Stimulated activated CD4-positive, alpha-beta T cell treated with anti-CD3 and anti-CD28 coated beads, Interleukin-4, amount 100 ng/mL, for 4 hours (primary cell): ENCODE measurements at places on chromosomes 6 and 20.

DNA sequence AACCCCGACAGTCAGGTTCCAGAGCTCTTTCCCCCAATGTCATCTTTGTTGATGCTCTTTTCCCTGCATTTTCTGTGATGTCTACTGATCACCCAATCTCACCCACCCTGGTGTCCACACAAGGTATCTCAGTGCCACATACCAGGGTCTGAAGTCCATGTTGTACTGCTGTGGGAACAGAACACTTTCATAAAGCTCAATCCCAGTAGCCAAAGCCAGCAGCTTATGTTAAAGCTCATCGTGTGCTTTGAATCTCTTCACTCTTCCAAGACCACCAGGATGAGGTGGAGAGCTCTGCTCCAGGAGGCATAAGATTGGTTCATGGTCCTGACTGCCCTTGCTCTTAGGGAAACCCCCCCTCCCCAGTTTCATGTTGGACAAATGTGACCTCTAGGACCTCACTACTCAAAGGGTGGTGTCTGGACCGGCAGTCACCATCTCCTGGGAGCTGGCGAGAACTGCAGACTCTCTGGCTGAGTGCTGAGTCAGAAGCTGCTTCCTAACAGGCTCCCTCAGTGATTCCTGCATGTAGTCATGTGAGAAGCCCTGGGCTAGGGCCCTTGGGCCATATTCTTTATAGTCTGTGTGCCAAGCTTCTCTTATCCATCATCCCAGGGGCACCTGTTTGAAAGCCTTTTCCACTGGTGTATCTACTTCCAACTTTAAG is 13.4 kb upstream of the CPNE5 start:
- DNase-seq: no peak

GRCh38 chr6:125781314-125781868 is 9.4 kb upstream of the NCOA7 start:
- DNase-seq: peak; percentile 32

- DNase-seq: no peak
Measured at GRCh38 chr6:109523478-109523877, 40.5 kb upstream of the ZBTB24 start.

- no peak for DNase-seq
Measured at GRCh38 chr6:3946778-3947177, 97.6 kb downstream of the FAM50B start.

DNA sequence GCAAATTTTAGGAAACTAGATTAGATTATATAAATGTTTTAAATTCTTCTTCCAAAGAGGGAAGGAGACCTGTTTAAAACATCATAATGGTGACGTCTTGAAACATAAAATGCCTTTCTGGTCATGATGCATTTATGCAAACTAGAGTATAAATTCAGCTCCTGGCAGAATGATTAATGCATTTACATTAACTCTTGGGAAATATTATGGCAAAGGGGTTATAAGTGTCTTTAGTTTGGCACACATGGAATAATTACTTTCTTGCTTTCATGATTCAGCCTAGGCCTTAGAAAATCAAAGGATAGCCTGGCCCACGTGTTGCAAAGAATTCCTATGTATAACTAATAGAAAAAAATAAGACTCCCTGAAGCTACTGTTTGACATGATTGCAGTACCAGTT is 639.2 kb downstream of the RFPL4B start:
- no peak for DNase-seq

DNA sequence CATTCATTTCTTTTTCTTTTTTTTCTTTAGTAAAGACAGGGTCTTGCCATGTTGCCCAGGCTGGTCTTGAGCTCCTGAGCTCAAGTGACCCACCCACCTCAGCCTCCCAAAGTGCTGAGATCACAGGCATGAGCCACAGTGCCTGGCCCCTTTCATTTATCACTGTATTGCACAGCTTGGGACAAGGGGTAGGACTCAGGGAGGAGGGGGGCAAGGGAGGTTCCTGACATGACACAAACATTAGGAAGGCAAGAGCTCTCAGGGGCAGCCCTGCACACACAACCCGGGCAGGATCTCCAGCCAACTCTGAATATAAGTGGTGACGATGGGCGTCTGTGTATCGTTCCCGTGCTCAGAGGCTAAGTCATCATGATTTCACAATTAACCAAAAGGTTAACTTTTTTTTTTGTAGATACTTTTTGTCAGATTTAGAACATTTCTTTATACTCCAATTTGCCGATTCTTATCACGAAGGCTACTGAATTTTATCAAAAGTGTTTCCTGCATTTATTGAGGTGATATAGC is 19.9 kb downstream of the SLC2A4RG start:
- no peak for DNase-seq

DNA sequence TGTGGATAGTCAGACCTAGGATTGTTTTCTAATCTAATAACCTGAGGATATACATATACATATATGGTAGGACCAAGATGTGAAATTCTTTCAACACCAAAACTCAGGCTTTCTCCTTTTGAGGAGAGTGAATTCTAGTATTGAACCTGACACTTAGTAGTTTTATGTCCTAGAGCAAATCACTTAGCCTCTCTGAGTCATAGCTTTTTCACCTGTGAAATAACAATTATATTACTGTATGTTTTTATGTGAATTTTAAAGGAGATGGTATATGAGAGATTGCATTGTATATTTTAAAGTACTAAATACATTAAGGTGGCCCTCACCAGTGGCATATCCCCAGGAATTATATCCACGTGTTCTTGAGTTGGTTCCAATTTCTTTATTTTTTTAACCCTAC is 34.6 kb downstream of the TREML1 start:
- no peak for DNase-seq

GRCh38 chr20:59268870-59269269 is 31.5 kb upstream of the EDN3 start:
- no peak for DNase-seq

DNA sequence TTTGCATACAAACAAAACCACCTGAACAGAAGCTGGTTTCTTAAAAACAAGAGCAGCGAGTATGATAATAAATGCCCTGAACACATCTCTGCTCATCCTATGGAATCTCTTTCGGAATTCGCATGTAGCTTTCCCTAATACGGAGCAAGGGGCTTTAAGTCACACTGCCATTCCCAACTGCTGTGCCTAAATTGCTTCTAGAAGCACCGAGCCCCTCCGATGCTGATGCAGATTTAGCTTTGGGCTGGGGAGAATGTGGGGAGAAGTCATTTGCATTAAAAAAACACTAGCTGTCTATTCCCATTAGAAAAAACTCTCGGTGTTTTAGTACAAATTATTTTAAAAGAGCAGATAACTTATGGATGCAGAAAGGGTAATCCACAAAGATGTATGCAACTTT is 76.9 kb downstream of the CD83 start:
- no peak for DNase-seq

DNA sequence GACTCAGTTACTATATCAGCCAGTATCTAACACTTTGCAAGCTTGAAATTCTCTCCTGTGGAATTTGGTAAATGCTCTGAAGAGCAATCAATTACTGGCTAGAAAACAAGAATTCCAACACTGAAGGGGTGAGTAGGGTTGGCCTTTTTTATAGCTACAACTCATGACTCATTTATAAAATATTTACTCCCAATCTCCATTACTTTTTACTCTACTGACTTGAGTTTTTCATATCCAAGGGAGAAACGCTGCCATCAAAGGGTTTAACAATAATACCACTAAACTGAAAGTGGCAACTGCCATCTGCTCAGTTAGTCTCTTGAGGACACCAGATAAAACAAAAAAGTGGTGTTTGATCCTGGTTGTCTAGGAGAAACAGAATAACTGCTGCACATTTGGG is 203.1 kb downstream of the UBE3D start:
- DNase-seq: no peak
